ENCODE measurements at places on chromosomes 13 and 19. TPM values are rescaled to one million over a fixed set of nuclear protein-coding genes. Genes with fewer than 3 reads are reported as not detected.

The MBD3L1 gene
- polyA plus RNA-seq = not detected

The SLAIN1 gene
- 21.5 TPM for polyA plus RNA-seq

- no peak for DNase-seq
Observed at GRCh38 chr13:114112231-114112825, 20.1 kb downstream of the RASA3 start.

DNA sequence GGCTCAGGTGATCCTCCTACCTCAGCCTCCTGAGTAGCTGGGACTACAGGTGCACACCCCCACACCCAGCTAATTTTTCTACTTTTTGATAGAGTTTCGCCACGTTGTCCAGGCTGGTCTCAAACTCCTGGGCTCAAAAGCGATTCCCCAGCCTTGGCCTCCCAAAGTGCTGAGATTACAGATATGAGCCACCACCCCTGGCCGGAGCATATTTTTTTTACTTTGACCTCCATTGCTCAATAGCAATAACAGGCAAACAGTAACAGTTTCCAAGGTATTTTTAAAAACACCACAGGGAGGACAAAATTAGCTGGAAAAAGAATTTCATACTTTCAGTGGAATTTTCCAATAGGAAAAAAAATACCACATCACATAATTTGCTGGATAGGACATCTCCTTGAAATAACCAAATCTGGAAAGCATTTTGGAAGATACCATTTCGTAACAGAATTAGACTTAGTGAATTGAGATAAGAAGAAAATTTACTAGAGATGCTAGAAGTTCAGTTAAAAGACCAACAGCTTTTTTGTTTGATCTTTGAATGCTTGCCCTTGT is 5.2 kb downstream of the DUXA start:
- no peak for DNase-seq

- DNase-seq = no peak
Observed at GRCh38 chr13:71374471-71375049, 492.4 kb downstream of the DACH1 start.

DNA sequence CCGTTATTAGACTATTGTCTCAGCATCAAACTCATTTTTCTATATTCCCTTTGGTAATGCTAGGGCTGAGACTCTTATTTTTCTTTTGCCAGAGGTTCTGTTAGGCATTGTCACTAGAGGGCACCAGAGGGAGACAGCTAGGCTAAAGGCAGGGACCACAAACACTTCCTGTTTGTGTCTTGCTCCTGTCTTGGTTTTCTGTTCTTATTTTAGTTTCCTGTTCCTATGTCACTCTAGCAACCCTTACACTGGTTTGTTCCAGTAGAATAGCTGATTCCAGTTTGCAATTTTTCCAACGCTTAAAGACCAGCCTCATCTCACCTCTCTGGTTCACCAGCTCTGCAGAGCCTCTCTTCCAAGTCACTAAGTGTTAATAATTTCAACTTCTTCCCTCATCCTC is 772.0 kb downstream of the DIAPH3 start:
- peak; percentile 77 for DNase-seq

- no peak for DNase-seq
Observed at GRCh38 chr13:80336776-80337287, 4.1 kb downstream of the SPRY2 start.

GRCh38 chr19:19192910-19193423 is 909 bp downstream of the RFXANK start:
- no peak for DNase-seq
